ENCODE measurements at places on chromosomes 2 and 18.
A peak's percentile ranks its signal among the peaks of the same experiment; 100 is the strongest.

DNA sequence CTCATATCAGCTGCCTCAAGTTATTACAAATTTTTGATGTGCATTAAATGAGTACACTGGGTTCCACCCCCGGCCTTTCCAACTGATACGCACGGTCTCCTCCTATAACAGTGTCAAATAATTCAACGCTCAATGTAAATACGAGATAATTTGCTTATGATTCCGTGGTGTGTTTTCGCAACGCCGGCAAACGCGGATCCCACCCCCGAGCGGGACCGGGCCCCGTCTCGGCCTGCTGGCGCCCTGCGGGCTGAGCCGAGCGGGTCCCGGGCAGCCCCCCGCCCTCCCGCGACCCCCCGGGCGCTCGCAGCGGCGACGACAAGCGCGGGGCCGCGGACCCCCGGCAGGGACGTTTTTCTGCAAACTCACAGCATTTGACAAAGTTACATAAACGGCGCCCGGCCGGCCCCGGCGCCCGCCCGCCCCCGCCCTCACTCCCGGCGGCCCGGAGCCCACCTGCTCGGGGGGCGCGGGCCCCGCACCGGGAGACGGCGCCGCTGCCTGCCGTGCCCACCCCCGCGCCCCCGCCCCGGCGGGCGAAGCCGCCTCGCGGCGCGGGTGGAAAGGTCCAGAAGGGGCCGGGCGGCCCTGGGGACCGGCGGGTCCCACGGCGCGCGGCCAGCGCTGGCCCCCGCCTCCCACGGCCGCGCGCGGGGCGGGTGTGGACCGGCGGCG is 762 bp downstream of the HDAC4 start:
- DNase-seq = peak; percentile 29

GRCh38 chr18:21123290-21123926 is 11.8 kb upstream of the ROCK1 start:
- no peak for DNase-seq

GRCh38 chr18:27871726-27872125 is 305.2 kb downstream of the CDH2 start:
- DNase-seq = no peak

- DNase-seq = no peak
Observed at GRCh38 chr2:121579309-121579708, 48.6 kb downstream of the RNU4ATAC start.

Data from urothelium cell line (cell line).